ENCODE measurements at places on chromosomes 7 and 10.

- DNase-seq = peak; percentile 93
Observed at GRCh38 chr10:14396411-14397048, 65.8 kb upstream of the FRMD4A start.

DNA sequence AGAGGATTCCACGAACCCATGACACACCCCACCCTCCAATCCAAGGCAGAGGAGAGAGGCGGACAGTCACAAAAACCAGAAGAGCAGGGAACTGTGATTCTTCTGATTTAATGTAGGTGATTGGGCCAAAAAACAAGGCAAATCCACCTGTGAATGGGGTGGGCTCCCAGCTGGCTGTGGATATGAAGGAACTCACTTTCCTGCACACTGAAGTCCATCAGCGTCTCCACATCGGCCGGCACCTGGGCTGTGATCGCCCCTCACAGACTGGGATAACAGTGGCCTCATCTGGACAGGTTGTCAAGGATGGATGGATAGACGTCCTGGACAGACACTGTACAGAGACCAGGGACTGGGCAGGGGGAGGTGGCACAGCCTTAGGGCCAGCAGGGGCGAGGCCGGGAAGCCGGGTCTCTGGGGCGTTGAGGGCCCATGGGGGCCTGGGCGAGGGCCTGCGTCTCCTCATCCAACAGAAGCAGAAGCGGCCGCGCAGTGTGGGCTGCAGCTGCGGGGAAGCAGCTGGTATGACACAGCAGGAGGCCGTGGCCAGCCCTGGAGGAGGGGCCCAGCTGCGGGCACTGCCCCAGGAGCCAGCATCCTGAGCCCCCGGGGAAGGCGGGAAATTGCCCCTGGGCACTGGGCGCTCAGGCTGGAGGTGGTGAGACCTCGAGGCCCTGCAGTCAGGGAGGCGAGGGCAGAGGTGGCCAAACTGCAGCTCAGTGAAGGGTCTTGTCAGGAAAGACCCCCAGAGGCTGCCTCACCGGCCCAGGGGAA lies 54.2 kb downstream of the DIP2C start:
- DNase-seq = no peak

DNA sequence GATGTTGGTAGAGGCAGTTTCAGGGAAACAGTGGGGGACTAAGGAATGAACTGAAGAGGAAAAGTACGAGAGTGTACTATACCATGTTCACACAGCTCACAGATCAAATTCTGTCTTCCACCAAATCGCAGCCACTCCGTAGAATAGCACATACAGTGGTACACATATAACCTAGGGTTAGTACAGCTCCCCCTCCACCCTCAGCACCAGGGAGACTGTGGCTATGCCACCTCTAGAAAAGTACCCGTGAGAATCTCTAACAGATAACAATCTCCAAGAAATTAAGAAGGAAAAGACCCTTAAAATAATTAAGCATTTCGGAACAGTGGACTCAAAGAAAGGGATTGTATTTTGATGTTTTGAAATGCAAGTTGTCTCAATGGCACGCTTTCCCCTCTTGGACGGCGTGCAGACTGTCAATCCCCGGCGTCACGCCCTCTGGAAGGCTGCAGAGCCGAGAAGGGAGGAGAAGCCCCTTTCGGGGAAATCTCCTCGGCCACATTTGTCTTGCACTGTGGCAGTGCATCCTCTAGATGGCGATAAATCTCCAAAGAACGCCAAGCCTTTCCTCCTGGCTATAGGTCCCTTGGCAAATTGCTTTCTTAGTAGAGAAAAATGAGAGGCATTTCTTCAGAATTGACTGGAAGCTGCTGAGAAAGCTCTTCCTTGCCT lies 345.0 kb downstream of the REEP3 start:
- DNase-seq = peak; percentile 53

- no peak for DNase-seq
Observed at GRCh38 chr10:70051848-70052247, 798 bp upstream of the MACROH2A2 start.
